MCF 10A (cell line): ENCODE measurements at places on chromosomes 5 and 9.

GRCh38 chr5:24547132-24547531 lies 97.6 kb downstream of the CDH10 start:
- no peak for DNase-seq

DNA sequence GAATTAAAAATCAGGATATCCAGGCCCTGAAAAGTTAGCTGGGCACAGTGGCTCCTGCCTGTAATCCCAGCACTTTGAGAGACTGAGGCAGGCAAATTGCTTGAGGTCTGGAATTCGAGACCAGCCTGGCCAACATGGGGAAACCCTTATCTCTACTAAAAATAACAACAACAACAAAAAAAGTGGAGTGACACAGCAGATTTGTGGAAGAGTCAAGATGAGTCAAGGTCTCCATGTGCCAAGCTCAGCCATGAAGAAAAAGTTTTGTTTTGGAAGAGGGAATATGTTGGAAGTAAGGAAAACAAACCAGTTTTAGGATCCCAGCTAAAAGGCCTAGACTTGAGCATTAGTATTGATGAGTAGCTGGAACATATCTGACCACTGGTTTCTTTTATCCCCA lies 14.7 kb downstream of the LRRC70 start:
- peak; percentile 25 for DNase-seq

DNA sequence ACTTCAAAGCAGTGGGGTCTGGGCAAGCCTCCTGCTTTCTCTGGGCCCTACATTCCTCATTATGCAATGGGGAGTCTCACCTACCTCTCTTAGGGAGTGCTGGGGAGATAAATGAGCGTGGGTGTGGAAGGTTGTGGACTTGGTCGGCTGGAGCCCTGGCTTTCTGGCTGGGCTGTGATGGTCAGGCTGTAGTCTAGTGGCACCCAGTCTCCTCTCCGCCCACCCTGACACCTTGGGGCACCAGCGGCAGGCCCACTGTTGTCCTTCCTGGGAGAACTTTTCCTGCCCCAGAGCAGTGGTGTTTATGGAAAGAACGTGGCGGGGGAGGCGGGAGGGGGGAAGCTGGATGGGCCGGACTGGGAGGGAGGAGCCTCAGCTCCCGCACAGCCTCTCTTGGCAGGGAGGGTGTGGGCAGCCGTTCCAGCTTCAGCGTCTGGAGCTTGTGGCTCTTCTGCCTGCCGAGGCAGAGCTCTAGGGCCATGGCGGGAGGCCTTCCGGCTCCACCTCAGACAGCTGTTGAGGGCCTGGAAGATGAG lies 4.1 kb downstream of the PTGS1 start:
- DNase-seq: no peak

DNA sequence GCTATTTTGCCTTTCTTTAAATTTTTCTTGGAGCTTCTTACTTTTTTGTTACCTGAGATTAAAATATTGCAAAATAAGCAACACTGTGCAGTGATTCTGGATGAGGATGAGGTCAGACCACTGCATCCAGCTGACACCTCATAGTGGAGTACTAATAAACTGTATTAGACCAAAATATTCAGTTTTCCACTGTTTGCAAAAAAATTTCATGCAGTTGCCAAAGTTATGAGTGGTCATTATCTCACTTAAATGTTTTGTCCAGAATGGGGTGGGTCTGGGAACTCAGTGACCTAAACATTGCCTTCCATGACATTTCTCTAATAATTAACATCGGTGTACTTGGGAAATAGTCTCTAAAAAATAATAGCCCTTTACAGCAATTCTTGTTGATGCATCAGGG lies 143.8 kb downstream of the ADAMTSL1 start:
- DNase-seq: no peak
